Stimulated activated CD4-positive, alpha-beta T cell treated with anti-CD3 and anti-CD28 coated beads, TNF-alpha, amount 100 ng/mL, for 48 hours (primary cell): ENCODE measurements at places on chromosomes 13 and 19.

GRCh38 chr13:33110386-33110712 lies 94.1 kb downstream of the KL start:
- no peak for DNase-seq

DNA sequence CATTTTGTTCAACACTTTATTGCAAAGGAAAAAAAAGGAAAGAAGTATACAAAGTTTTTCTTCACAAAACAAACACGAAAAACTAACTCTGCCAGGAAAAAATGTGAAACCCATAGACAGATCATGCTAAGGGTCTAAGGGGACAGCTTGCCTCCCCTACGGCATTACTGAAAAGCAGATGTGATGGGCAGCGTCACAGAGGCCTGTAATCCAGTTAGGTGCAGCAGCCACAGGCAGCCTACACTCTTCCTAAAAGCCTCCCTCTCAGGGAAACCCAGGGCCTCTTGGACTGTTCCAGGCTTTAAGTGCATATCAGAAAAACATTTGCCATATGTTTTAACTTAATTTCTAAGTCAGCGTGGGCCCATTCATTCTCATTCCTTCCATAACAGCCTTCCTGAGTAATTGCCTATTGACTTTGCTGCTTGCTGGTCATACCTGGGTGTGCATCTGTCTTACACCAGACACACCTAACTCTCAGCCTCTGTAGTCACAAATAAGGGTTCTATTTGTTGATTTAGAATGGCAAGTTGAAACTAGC lies 135.7 kb upstream of the SERP2 start:
- DNase-seq = no peak

DNA sequence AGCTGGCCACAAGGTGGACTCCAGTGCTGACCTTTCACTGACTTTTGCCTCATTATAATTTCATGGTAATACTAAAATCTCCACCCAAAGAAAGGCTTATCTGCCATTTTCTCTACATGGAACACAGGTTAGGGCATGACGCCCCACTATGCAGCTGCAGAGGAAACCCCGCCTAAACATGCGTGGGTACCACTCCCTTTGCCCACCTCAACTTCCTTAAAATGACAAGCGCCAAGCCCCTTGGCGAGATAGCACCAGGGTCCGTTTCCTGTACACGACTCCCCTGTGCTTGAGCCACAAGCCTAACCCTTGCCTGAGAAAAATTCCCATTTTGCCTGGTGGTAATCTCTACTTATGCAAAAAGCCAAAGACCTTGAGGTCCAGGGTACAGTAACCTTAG lies 36.0 kb upstream of the PABPC3 start:
- no peak for DNase-seq

DNA sequence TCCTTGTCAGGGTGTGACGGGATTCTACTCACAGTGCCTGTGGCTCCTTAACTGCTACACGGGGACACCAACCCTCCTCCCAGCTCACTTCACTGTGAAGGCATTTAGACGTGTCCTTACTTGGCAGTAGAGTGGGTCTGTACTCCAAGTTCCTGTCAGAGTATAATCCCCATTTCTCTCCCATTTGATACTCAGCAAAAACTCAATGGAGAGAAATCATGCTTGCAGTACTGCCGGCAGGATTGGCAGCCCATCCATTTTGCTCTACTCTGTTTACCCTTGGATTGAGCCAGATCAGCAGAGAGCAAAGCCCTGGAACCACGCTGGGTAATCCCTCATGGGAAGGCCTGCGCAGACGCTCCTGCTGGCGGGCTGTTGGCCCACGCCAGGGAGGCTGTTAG lies 28.9 kb downstream of the ARL11 start:
- no peak for DNase-seq

DNA sequence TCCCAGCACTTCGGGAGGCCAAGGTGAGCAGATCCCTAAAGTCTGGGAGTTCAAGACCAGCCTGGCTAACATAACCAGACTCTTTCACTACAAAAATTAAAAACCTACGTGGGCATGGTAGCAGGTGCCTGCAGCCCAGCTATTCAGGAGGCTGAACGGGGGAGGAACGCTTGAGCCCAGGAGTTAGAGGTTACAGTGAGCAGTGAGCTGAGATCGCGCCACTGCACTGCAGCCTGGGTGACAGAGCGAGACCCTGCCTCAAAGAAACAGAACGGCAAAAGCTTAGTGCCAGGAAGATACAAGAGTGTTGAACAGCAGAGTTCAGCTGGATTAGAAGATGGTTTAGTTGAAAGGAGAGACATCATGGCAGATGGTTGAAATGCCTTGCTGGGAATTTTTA lies 24.1 kb upstream of the RNF113B start:
- no peak for DNase-seq

GRCh38 chr13:77674852-77675251 lies 22.6 kb upstream of the SLAIN1 start:
- DNase-seq = no peak

DNA sequence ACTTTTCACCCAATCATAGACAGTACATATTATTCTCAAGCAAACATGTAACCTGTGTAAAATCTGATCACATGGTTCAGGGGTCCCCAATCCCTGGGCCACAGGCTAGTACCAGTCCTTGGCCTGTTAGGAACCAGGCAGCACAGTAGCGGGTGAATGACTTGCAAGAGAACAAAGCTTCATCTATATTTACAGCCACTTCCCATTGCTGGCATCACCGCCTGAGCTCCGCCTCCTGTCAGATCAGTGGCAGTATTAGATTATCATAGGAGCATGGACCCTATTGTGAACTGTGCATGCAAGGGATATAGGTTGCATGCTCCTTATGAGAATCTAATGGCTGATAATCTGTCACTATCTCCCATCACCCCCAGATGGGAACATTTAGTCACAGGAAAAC lies 133.1 kb downstream of the MAB21L1 start:
- no peak for DNase-seq

DNA sequence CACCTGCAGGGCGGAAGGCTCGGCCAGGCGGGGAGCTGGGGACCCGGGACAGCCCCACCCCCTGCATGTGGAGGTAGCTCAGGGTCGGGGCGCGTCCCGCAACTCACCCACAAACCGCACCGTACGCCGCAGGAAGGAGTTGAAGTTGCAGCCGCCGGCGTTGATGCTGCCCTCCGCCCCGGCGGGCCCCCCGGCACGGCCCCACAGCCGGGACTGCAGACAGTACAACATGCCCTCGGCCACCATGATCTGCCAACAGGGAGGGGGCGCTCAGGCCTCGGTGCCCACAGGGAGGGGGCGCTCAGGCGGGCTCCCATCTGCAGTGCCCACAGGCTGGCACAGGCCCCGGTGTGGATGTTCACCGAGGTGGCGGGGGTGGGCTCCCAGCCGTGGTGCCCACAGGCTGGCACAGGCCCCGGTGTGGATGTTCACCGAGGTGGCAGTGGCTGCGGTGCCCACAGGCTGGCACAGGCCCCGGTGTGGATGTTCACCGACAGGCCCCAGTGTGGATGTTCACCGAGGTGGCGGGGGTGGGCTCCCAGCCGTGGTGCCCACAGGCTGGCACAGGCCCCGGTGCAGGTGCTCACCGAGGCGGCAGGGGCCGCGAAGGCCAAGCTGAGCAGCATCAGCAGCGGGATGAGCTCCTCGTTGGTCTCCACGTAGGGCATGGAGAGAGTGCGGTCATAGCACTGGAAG lies 6.5 kb downstream of the PLPPR3 start:
- no peak for DNase-seq

DNA sequence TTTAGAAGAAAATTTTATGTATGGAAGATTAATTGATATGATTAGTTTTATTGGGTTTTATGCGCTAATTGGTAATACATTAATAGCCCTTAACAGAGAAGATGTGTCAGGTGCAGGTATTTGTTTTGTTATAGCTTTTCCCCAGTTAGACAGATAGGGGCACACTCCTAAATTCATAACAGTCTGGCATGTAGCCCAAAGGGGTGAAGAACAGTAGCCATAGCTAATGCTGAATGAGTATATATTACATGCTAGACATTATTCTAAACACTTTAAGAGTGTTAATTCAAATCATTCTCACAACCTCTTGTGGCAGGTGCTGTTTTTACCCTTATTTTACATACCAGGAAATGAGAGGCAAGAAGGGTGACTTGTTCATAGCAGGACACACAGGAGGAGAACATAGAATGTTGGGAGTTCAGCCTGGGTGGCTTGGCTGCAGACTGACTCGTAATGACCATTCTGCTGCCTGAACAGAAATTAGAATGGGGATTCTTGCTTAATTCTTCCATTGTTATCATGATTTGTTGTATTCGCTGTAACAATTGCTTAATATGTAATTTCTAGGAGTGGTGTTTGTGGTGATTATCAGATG lies 20.1 kb downstream of the PCCA start:
- no peak for DNase-seq

DNA sequence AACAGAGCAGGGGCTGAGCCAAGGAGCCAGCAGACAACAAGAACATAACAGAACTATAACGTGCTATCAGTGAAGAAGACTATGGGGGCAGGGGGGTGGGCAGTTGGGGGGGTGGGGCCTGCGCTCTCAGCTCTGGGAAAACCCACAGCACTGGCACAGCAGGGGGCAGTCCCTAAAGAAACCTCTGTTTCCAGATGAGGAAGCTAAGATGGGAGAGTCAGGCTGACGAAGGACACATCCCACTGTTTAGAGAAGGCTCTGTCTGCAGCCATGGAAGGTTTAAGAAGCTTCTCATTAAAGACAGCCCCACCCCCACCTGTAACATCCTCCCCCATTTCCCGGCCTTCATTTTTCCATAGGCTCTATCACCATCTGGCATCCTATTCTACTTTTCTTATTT lies 7.1 kb upstream of the DOCK9 start:
- no peak for DNase-seq

- no peak for DNase-seq
Measured at GRCh38 chr19:43799502-43800142, 2.6 kb downstream of the LYPD5 start.
